Activated T-helper 2 cell treated with anti-CD3 and anti-CD28 coated beads, Interferon-gamma antibody, Interleukin-2, Interleukin-4, amounts not matched to agents 10 μg/mL and 5 μg/mL and 100 μg/mL, durations not matched to agents 14 hours and 24 hours and 36 hours (primary cell): ENCODE measurements at places on chromosomes 1 and 21.

- DNase-seq, result no peak
These were observed 47.5 kb downstream of the KIF1B start for GRCh38 chr1:10257851-10258250.

- peak; percentile 28 for DNase-seq
These were observed at the start of gene KIAA0319L for GRCh38 chr1:35557118-35557610. Gene KIAA0319L (minus strand): TSS chr1:35557403. CDS start chr1:35554491, 2,912 bp downstream.

DNA sequence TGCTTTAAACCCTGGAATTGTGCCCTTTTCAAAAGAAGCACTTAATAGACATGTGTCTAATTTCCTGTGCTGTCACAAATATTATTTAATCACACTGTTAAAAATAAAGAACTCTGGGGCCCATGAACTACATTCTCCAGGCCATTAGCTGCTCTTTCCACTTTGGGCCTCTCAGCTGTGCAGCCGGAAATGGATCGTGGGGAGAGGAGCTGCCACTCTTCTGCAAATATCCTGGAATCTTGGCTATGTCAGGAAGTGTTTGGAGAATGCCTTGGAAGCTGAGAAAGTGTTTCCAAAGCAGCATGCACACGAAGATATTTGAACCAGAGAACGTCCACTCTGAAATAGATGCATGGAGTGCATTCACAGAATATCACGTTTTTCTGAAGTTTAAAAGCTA lies 27.5 kb upstream of the VPS26C start:
- no peak for DNase-seq

- DNase-seq, result no peak
These were observed 615.5 kb upstream of the ADAMTS5 start for GRCh38 chr21:27582246-27582947.

DNA sequence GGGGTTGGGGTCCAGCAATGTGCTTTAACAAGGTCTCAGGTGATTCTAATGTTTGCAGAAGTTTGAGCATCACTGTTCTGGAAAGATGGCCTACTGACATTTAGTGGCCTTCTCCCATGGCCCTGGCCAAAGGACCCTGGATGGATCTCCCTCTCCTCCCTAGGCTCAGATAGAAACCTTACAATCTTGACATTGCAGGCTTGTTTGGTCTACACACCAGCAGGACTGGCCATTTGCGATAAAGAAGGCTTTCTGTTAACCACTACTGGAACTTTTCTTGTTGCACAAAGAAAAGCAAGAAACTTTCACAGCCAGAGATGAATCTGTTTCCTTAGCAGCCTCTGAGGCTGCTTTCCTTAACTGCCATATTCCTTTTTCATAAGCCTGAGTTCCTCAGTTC lies 6.2 kb downstream of the DNALI1 start:
- no peak for DNase-seq

DNA sequence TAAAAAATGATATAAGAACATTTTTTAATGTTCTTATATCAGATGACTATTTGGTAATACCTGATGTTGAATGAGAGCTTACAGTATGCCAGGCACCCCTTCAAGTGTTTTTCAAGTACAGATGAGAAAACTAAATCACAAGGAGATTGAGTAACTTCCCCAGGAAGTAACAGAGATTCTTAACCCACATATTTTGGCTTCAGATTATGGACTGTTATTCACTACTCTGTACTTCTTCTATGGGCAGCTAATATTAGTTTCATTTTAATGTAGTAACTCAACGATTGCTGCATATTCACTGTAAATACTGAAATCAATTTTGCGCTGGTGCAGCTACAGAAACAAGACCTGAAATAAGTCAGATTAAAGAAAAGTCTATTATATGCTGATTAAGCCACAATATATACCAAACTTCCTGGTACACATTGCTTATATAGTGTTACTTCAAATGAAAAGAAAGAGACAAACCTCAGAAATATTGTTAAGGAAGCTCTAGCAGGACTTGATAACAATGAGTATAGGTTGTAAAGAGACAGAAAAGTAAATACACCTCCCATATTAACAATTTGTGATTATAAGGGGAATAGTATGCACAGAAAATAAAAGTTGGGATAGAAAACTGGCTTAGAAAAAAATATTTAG lies 19.7 kb downstream of the DPYD start:
- no peak for DNase-seq

DNA sequence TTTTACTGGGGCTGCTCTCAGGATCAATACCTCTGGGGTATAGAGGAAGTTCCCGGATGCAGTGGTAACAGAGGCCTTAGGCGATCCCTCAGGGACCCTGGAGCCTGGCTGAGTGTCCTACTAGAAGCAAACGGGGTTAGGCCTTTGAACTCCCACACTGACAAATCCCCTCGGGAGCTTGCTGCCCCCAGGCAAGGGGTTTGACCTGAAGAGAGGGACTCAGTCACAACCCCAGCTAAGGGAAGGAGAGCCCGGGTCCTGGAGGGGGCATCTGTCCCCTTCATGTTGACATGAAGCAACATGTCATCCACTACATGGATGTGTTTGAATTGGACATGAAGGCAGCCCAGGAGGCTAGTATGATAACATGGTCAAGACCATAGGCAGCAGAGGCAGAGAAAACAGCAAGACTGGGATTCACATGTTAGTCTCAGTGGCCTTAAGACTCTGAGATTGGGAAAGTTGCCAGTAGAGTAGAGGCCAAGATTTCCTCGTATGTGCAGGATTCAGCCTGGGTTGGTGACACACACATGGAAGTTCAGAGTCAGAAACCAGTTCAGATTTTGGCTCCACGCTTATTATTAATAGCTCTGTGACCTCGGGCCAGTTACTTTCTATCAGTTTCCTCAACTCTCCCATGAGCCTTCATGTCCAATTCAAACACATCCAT lies 101.5 kb downstream of the KCNN3 start:
- no peak for DNase-seq

GRCh38 chr1:75712306-75712705 lies 12.2 kb upstream of the ACADM start:
- no peak for DNase-seq

GRCh38 chr1:218851586-218851985 lies 322.1 kb upstream of the LYPLAL1 start:
- no peak for DNase-seq

- DNase-seq, result no peak
These were observed 44.0 kb downstream of the CDC42 start for GRCh38 chr1:22096463-22096862.

GRCh38 chr1:161324020-161324419 lies 9.8 kb downstream of the SDHC start:
- no peak for DNase-seq

GRCh38 chr1:217948741-217949140 lies 317.6 kb downstream of the SPATA17 start:
- DNase-seq, result no peak
